ENCODE measurements at places on chromosomes 7 and 10. TPM values are rescaled to one million over a fixed set of nuclear protein-coding genes. Genes with fewer than 3 reads are reported as not detected.

- no peaks in the 10 kb centered on the region for H3K4me1 ChIP-seq
- no peaks in the 10 kb centered on the region for H3K27me3 ChIP-seq
- peaks cover 30% of the 10 kb centered on the region for H3K36me3 ChIP-seq
- H3K4me3 ChIP-seq, result no peak overlapping the region
- no peak for DNase-seq
These were observed 35.4 kb downstream of the CDCA7L start for GRCh38 chr7:21910253-21910652.

GRCh38 chr10:44066527-44067255 is 318.2 kb downstream of the CXCL12 start:
- no peak overlapping the region for H3K27ac ChIP-seq
- H3K4me1 ChIP-seq, result no peaks in the 10 kb centered on the region
- no peak overlapping the region for H3K4me3 ChIP-seq
- no peak for DNase-seq

DNA sequence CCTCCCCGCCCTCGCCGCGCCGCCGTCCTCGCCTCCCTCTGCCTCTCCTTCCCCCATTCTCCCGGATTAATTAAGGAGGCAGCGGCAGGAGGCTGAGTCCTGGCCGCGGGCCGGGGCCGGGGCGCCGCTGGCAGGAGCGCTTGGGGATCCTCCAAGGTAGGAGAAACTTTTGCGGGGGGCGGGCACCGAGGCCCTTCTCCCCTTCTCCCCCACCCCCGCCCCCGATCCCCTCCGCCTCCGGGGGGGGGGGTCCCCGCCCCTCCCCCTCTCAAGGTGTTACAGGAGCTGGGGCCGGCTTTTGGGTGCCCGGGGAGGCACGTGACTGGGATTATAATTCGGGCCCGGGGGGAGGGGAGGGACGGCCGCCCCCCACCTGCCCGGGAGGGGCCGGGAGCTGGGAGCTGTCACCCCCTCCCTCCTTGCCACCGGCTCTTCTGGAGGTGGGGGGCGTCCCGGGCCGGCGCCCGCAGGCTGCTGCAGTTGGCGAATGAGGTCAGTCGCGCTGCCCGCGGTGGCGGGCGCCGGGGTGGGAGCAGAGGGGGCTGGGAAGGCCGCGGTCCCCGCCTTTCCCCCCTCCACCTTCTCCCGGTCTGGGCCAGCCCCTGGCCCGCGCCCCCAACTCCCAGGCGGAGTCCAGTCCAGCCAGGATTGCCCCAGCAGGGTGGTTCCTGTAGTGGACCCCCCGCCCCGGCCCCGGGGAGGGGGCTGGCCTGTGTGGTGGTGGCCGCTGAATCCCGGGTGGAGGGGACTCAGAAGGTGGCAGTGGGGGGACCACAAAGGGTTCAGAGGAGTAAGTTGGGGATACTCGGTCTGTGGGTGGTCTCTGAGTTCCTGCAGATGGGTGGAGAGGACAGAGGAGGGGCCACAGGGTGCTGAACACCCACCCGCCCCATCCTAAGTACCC is 567 bp downstream of the GTF2IRD1 start:
- H3K36me3 ChIP-seq, result no peaks in the 10 kb centered on the region
- no peaks in the 10 kb centered on the region for H3K27me3 ChIP-seq
- H3K4me1 ChIP-seq, result peaks cover 36% of the 10 kb centered on the region
- no peak for DNase-seq
- H3K4me3 ChIP-seq, result peak overlapping the region; percentile 80

GRCh38 chr10:6504296-6504695 is 75.8 kb downstream of the PRKCQ start:
- no peak for DNase-seq
- no peak overlapping the region for H3K27ac ChIP-seq
- no peak overlapping the region for H3K4me3 ChIP-seq

DNA sequence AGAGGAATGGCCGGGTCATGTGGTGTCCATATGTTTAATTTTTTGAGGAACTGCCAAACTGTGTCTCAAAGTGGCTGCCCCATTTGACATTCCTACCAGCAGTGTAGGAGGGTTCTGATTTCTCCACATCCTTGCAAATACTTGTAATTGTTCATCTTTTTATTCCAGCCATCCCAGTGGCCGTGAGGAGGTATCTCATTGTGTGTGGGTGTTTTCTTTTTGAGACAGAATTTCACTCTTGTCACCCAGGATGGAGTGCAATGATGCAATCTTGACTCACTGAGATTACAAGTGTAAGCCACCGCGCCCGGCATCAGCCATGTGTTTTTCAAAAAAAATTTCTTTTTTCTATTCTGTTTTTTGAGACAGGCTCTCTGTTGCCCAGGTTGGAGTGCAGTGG is 38.7 kb upstream of the DLG5 start:
- H3K27ac ChIP-seq, result no peak overlapping the region
- H3K4me1 ChIP-seq, result peaks cover 12% of the 10 kb centered on the region
- H3K4me3 ChIP-seq, result no peak overlapping the region

DNA sequence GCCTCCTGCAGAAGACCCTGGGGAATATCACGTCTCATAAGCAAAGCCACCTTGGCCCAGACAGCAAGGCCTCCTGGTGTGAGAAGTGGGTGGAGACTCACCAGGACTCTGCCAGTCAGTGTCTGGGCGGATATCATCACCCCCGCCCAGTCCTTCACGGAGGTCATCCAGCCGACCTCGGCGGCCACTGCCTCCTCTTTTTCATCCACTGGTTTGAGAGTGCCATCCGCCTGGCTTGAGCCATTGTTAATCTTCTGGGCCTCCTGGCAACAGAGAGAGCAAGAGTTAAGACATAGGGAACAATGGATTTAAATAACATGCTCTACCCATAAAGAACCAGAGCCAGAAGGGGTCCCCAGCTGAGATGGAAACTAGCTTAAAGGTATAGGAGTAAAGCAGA is 233.8 kb downstream of the KCNMA1 start:
- no peaks in the 10 kb centered on the region for H3K36me3 ChIP-seq
- H3K27ac ChIP-seq, result no peak overlapping the region
- H3K4me1 ChIP-seq, result peaks cover 18% of the 10 kb centered on the region
- H3K27me3 ChIP-seq, result no peaks in the 10 kb centered on the region

OR13A1 gene
- polyA plus RNA-seq, result 0.06 TPM

PNLIP gene
- 0.12 TPM for polyA plus RNA-seq

CALHM3 gene
- 0.13 TPM for polyA plus RNA-seq

RNF32 gene
- polyA plus RNA-seq, result 3.7 TPM
